8988T (cell line): ENCODE measurements at places on chromosomes 2 and 18.

GRCh38 chr2:238573065-238573778 lies 146.5 kb downstream of the ASB1 start:
- peak; percentile 79 for DNase-seq

DNA sequence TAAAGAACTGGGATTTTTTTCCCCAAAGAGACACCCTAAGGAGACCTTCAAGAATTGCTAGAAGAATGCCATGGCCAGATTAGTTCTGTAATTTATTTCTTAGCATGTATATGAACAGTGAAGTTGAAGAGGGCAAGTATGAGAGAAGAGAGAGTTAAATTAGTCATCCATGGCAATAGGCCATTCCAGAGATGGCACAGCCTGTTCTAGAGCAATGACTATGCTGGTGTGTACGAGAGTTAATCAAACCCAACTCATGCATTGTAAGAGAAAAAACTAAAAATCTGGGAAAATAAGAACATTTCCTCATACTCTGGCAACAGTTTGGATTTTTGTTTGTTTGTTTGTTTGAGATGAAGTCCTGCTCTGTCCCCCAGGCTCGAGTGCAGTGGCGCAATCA lies 112.1 kb upstream of the PIK3C3 start:
- DNase-seq: no peak

GRCh38 chr2:84856787-84857186 lies 24.1 kb downstream of the TRABD2A start:
- DNase-seq: no peak

DNA sequence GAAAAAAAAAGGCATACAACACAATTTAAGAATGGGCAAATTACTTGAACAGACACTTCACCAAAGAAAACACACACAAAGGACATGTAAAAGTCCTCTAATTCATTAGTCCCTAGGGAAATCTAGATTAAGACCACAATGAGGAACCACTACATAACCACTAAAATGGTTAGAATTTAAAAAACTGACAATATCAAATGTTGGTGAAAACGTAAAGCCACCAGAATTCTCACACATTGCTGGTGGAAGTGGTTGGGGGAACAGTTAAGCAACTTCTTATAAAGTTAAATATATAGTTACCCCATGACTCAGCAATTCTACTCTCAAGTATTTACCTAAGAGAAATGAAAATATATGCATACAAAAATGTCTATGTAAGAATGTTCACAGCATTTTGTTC lies 11.8 kb downstream of the RTN4 start:
- no peak for DNase-seq

- DNase-seq: no peak
These were observed 197.4 kb upstream of the SMIM21 start for GRCh38 chr18:75624869-75625268.

DNA sequence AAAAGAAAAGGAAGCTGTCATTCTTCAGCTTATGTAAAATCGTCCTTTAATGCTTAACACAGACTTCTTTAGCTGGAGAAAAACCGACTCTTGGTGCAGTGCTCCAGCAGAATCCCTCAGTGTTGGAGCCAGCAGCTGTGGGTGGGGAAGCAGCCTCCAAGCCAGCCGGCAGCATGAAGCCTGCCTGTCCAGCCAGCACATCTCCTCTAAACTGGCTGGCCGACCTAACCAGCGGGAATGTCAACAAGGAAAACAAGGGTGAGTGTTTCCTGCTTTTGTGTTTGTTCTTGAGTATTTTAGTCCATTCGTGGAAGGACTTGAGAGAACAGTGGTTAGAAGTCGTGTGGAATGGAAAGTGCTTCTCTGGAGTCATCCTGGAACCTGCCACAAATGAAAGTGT lies 38.9 kb downstream of the KDM3A start:
- no peak for DNase-seq

- DNase-seq: no peak
These were observed 1.2 kb downstream of the ME2 start for GRCh38 chr18:50880119-50880465.

- DNase-seq: no peak
These were observed 152.6 kb downstream of the RTN4 start for GRCh38 chr2:54897420-54898310.

DNA sequence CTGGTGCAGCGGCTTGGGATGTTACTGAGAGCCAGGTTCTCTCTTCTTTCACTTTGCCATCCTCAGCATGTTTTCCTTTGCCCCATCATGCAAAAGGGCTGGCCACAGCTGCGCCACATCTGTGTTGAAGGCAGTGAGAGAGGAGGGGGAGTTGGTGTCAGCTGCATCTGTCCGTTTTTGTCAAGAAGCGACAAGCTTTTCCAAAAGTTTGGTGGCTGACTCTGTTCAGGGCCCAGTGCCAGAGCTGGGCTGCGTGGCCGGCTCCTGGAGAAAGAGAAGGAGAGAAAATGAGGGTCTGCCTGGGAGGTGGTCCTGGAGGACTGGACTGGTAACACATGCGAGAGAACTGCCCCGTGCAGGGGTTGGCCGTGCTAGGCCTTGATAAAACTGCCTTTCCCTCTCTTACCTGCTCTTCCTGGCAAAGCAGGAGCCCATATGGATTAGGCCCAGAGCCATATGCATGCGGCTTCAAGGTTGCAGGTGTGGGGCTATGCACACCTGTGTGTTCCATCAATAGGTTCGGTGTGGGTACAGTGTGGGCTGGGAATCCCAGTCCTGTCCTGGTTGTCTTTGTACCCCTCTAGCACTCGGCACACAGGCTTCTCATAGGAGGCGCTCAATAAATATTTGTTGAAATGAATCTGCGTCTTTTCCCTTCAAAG lies 9.0 kb downstream of the RNF144A start:
- no peak for DNase-seq

DNA sequence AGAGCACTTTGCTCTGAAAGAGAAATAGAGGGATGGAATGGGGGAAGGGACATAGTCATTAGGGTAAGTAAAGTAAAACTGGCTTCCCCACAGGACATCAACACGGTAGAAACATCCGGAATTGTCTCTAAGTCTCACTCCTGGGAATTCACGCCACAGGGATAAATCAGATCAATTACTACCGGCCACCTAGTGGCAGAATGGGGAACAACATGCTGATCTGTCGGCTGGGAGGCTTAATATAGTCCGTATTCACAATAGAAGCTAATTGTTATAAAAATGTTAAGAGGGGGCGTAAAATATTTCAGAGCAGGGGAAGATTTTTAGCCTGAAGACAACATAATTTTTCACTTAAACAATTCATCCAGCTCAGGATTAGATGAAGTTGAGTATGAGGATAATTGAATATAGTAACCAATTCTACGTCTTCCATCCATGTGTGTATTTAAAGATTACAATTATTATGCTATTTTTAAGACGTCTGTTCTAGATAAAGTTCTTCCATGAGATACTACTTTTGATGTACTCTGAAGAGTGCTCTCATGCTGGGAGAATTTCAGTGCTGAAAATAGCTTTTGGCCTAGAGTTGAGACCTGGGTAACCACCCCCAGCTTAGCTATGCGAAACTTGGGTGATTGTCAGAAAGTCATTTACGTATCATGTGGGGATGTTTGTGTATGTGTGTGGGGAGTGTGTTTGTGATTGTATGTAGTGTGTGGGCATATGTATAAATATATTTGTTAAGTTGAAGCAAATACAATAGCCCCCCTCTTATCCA lies 65.7 kb downstream of the LRRTM1 start:
- no peak for DNase-seq

DNA sequence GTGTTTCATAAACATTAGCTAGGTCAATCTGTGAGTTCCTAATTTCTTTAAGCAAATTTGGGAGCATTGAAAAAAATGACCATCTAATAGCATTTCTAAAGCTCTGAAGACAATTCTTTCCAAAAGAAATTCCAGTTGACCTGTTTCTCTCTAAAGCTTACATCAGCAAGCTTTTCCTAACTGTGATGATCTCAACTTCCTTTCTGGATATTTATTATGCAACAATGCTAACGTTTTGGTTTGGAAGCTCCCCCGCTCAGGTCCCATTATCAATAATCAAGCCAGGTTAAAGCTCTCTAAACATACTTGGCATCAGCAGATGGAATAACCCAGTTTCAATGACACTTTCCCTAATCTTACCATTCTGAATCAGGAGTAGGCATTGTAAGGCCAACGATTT lies 196.3 kb upstream of the TANK start:
- DNase-seq: no peak

- DNase-seq: no peak
These were observed 930.3 kb downstream of the SUCLG1 start for GRCh38 chr2:83528767-83529166.

DNA sequence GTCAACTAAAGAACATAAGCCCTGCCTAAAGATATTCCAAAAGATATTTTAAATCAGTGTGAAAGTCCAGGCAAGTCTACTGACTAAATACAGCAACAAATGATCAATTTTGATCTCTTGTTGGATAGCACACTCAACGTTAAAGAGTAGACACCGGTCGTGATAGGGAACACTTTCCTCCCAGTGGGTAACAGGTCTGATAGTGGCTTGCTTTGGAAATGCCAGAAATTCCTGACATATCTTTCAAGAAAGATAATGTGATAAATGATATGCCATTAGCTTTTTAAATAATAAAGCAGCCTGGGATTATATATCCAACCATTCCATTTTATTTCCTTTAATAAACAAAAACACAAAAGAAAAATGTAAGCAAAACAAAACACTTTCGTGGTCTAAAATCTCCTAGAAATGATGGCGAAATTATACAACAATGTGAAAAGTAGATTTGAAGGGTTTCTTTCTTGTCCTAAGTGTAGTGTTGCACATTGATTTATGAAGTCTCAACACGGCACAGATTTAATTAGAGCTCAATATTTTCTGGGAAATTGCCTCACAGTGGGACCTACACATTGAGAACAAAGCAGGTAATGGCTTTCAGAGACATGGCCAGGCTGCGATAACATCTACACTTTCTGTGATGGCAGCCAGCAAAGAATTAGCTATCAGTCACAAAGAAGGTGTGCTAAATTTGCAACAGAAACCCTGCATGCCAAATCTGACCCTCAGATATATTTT lies 158.6 kb downstream of the PPP1R1C start:
- DNase-seq: no peak

GRCh38 chr2:158580760-158581159 lies 124.0 kb downstream of the PKP4 start:
- DNase-seq: no peak

DNA sequence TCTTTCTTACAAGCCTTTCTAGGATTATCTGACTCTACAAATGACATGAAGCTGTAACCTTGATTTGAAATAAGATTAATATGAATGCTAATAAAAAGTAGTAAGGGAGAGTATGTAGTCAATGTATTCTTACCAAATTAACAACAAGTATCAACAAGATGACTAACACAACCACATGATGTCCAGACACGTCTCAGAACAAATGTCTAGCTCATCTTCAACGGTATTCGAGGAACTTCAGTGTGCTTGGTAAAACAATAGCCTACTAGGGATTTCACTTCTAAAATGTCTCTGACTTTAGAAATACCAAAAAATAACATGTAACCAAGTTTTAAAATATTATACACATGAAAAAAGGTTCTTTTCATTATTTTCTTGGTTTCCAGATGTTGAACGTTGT lies 3.4 kb downstream of the HDLBP start:
- no peak for DNase-seq

- DNase-seq: no peak
These were observed 124.4 kb upstream of the SALL3 start for GRCh38 chr18:78855188-78855587.

- DNase-seq: no peak
These were observed 112.0 kb downstream of the MBP start for GRCh38 chr18:77020561-77020960.

GRCh38 chr2:211534632-211535031 lies 978.2 kb downstream of the CPS1 start:
- no peak for DNase-seq

GRCh38 chr2:106983305-106983704 lies 97.3 kb upstream of the ST6GAL2 start:
- DNase-seq: no peak

GRCh38 chr2:227370791-227371312 lies 8.3 kb downstream of the TM4SF20 start:
- DNase-seq: no peak

DNA sequence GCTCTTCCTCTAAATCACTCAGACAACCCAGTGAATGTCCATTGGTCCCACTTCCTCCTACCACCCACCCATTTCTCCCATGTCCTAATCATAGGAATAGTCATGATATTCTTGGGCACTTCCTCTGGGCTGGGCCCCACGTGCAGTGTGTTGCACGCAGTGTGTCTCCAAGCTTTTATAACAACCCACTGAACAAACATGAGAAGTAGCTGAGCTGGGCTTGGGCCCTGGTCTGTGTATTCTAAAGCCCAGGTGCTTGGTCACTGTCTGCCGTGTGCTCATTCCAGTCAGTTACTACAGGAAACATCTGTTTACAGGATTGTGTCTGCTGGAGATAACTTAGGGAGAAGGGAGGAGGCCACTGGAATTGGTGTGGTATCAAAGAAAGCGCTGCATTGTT lies 64.2 kb upstream of the THOC1 start:
- DNase-seq: no peak

DNA sequence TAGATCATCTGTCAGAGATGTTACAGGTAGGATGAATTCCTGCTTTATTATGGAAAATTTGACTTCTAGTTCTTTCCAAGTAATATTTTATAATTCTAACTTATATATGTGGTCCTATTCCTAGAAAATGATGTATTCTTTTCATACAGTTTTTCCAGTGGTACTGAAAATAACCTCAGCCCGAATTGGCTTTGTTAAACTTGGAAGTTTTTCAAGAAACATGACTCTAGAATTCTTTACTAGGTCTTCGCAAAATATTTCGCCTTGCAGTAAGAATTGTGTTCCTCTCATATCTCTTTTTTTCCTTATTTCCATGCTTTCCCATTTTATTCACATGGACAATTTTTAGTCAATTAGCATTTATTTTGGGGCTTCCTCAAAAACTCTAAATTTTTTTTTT lies 60.5 kb downstream of the BMPR2 start:
- no peak for DNase-seq

- DNase-seq: no peak
These were observed 68.6 kb downstream of the CAB39 start for GRCh38 chr2:230781130-230781797.
